ENCODE measurements at places on chromosomes 4 and X. TPM values are rescaled to one million over a fixed set of nuclear protein-coding genes. Genes with fewer than 3 reads are reported as not detected.
A peak's percentile ranks its signal among the peaks of the same experiment; 100 is the strongest.

DNA sequence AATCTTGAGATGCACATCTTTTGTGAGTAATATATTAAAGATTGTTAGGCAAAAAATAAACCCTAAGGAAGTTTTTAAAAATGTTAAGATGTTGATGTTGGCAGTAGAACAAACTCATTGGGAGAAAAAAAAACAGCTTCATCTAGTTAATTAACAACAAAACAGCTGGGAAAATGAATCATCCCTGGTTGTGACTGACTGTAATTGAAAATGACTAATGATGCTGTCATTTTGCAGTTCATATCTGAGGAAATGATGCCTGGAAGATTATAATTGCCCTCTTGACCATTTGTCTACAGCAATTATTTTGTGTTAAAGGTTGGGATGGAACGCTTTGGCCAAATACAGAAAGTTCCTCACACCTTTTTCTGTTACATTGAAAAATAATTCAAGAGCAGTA lies 760.4 kb upstream of the FTHL17 start:
- DNase-seq, result no peak

GRCh38 chr4:81426770-81427289 lies 44.9 kb downstream of the RASGEF1B start:
- no peak for DNase-seq

- no peak for DNase-seq
These were observed 112.6 kb downstream of the TMA16 start for GRCh38 chr4:163606896-163607691.

DNA sequence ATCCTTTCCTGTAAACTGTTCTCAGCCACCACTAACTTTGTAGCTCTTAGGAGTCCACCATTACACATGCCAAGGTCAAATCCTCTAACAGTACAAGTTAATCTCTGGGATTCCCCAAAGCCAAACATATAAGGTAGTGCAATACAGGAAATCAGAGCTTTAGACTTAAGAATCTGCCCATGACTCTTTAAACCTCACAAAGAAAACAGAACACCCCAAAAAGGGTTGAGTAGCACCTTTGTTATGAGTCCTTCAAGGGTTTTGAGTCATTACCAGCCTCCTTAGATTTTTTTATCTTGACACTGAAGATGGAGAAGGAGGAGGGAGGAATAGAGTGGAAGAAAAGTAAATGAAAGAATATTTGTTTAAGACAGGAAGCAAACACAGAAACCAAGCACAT lies 243.9 kb upstream of the SPANXN1 start:
- DNase-seq, result no peak

DNA sequence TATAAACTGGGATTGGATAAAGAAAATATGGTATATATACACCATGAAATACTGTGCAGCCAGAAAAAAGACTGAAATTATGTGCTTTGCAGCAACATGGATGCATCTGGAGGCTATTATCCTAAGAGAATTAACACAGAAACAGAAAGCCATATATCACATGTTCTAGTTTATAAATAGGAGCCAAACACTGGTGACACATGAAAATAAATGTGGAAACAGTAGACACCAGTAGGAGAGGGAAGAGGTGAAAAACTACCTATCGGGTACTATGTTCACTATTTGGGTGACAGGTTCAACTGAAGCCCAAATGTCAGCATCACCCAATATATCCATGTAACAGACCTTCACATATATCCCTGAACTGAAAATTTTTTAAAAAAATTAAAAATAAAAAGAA lies 725.1 kb downstream of the C4orf33 start:
- no peak for DNase-seq

- no peak for DNase-seq
These were observed 304.4 kb upstream of the SLIT2 start for GRCh38 chr4:19947349-19947748.

DNA sequence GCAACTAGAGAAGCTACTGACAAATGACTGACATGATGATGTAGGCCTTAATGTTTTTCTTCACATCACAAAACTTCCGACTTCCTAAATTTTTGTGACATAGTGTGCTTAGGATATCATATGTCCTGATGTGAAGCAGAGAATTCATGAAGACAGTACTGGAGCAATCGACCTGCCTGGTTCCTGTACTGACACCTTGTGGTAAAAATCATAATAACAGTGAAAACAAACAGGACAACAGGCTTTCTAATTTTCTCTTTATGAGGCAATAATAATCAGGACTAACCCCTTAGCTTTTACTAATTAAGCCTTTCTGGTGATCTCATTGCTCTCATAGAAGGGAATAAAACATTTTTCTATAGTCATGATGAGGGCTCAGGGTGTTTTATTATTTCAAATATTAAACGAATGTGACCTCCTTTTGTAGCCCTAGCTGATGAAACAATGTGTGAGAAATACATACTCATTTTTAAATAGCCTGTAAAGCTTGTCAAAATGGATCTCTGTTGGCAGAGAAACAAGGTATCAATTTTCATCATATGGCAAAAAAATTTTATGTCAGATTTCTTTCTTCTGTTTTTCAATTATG lies 158.4 kb downstream of the TENT5D start:
- no peak for DNase-seq

- no peak for DNase-seq
These were observed 229.4 kb downstream of the RCHY1 start for GRCh38 chr4:75284831-75285230.

DNA sequence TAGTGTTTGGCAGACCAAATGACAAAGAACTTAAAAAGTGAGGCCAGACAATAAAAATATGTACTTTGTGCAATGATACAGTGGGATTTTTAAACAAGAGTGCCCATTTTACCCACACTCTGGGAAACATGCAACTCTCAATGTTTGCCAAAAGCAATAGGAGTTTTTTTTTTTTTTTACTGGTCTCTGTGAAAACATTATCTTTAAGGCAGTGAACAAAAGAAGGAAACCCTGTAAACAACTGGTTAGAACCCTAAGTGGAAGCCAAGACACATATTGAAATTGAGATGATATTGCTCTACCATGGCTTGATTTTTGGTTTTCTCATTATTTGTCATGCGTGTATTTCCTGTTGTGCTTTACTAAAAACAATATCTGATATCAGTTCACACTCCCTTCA lies 67.2 kb upstream of the PPP3CA start:
- no peak for DNase-seq

- no peak for DNase-seq
These were observed 190.8 kb upstream of the GEMIN8 start for GRCh38 chrX:14220386-14220944.

DNA sequence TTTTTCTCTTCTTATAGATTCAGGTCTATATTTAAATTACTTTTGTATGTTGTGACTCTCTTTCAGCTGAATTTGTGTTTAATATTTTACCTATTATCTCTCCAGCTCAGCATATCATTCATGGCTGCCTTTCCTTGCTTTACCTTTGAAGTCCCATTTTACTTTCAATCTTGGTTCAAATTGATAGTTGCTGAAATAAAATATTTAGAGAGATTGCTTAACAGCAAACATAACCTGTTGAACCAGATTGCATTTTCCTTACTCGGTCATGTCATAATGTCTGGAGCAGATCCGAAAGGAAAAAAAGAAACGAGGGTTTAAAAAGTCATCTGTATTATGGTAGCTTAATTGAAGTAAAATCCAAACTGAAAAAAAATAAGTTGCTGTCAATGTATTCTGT lies 94.1 kb downstream of the IL1RAPL2 start:
- DNase-seq, result no peak

DNA sequence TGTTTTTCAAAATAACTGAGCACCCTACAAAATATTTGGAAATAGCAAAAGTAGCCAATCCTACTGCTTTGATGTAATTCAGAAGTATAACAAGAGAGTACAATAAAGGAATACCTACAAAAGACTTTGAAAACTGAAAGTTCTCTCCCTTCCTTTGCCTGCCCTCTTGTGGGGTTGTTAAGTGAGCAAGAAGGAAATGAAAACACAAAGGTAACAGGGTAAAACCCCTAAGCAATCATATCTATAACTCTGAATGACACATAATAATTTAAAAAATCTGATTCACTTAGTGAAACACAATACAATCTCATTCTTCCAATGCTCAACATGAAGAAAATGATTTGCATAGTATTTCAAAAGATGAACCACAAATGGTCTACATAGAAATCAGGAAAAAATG lies 98.2 kb downstream of the FRYL start:
- DNase-seq, result no peak

- DNase-seq, result no peak
These were observed at the start of gene SPANXN4 for GRCh38 chrX:143025628-143026027. Gene SPANXN4, plus strand, starts transcription at chrX:143025928. Its CDS starts 87 bp downstream, at chrX:143026015.

DNA sequence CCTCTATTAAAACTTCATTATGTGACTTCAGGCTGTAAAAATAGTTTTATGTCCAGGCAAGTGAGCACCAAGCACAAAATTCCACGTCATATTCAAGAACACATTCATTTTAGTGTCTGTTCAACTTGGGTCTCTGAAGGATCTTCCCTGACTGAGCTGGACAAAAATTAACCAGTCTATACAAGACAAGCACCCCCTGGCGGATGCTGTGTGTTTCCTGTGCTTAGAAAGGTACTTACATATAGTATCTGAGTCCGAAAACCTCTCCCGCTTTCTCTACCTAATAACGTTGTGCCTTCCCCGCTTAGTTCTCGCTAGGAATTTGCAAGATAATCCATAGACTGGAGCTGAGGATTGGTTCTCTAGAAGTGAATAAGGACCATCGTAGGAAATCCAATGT lies 2214.5 kb upstream of the TENM3 start:
- peak; percentile 5 for DNase-seq

DNA sequence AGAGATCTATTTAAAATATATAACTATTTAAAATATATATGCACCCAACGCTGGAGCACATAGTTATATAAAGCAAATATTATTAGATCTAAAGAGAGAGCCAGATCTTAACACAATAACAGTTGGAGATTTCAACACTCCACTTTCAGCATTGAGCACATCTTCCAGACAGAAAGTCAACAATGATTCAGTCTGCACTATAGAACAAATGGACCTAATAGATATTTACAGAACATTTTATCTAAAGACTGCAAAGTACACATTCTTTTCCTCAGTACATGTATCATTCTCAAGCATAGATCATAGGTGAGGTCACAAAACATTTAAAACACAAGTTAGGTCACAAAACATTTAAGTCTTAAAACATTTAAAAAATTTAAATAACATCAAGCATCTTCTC lies 36.4 kb downstream of the NLRP2B start:
- DNase-seq, result no peak

GRCh38 chrX:17820100-17820499 lies 41.0 kb downstream of the RAI2 start:
- peak; percentile 31 for DNase-seq

DNA sequence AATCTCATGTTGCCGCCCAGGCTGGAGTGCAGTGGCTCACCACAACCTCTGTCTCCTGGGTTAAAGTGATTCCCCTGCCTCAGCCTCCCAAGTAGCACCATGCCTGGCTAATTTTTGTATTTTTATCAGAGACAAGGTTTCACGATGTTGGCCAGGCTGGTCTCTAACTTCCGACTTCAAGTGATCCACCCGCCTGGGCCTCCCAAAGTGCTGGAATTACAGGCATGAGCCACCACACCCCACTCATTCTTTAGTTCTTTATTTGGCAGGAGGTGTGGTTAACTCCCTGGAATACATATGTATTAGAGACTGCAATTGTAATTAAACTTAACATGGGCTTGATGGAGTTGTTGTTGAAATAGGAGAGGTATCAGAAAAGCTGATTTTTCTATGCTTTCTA lies 1396.9 kb upstream of the IGFBP7 start:
- no peak for DNase-seq

GRCh38 chr4:4724321-4724720 lies 135.1 kb upstream of the MSX1 start:
- DNase-seq, result no peak

DNA sequence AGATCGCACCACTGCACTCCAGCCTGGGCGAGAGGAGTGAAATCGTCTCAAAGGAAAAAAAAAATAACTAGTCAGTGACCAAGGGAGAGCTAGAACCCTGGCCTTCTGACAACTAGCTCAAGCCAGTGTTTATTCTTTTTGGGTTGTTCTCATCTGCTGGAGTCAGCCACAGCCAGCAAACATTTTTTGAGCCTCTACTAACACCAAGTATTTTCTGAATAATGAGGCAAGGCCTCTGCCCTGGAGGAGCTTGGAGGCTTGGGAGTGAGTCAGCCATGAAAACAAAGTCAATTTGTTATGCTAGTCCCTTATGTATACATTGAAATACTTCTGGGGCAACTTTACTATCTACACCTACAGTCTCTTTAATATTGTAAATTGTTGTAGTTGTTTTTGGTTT lies 46.5 kb downstream of the TMA16 start:
- DNase-seq, result no peak

DNA sequence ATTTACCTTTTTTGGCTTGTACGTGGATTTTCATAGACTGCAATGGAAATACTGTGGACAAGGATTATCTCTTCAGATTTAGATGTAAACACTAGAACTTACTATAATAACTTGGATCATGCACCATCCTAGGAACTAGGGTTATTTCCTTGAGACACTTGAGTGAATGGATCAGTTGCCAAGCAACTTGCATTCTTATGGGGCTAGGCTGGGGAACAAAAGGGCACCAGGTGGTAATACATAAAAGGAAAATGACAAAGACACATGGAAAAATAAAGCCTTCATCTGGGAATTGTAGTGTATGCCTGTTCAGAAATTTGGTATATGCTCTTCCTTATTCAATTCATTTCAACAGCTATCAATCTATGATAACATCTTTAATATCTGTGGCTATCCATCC lies 247.1 kb downstream of the SPRY1 start:
- no peak for DNase-seq

GRCh38 chrX:126065901-126066660 lies 100.0 kb downstream of the DCAF12L2 start:
- no peak for DNase-seq

DNA sequence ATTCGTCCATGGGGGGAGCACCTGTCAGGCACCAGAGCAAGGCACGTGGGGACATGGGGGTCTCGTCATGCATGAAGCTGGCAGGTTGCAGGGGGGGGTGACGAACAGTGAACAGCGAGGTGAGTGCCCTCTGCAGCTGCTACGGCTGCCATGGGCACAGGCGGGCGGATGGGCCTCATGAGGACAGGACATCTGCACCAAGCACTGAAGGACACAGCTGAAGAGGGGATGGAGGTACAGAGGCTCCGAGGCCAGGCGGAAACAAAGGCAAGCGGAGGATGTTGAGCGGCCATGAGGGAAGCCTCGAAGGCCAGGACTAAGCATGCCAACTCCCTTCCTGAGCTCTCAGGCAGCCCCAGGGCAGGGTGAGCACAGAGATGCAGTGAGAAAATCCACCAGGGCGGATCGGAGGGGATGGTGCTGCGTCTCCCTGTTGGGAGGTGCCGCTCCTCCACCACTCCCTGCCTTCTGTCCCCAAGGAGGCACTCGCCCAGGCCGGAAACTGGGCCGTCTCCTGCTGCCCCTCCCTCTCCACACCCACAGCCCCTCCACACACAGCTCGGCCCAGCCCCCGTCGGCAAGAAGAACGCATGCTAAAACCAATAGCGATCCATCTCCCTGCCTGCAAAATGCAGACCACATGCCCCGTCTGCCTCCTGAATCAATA lies 24.6 kb downstream of the ABLIM2 start:
- no peak for DNase-seq

The PDCL2 gene
- polyA plus RNA-seq, result 0.36 TPM

The MAGEA2 gene
- polyA plus RNA-seq, result not detected

The AMOT gene
- polyA plus RNA-seq, result 20.0 TPM

The TMPRSS11F gene
- polyA plus RNA-seq, result not detected

The OTC gene
- polyA plus RNA-seq, result 0.29 TPM

The AWAT2 gene
- polyA plus RNA-seq, result not detected

The PAGE4 gene
- polyA plus RNA-seq, result not detected

The HSFX1 gene
- polyA plus RNA-seq, result 2.2 TPM

The TRAM1L1 gene
- polyA plus RNA-seq, result 18.1 TPM

The POU4F2 gene
- polyA plus RNA-seq, result not detected

The F8A2 gene
- polyA plus RNA-seq, result not detected

The S100P gene
- polyA plus RNA-seq, result 2.4 TPM

The PAGE2 gene
- polyA plus RNA-seq, result not detected

The GABRG1 gene
- polyA plus RNA-seq, result 0.67 TPM

The TRPC5OS gene
- not detected for polyA plus RNA-seq

The GSX2 gene
- polyA plus RNA-seq, result not detected

Data from right lung (tissue), 10 donors.